ENCODE measurements at places on chromosomes 4 and X.

- H3K4me3 ChIP-seq, result no peak overlapping the region
- no peak overlapping the region for H3K27ac ChIP-seq
- no peaks in the 10 kb centered on the region for H3K36me3 ChIP-seq
Observed at GRCh38 chrX:1165535-1166196, 46.8 kb downstream of the CRLF2 start.

- H3K4me3 ChIP-seq, result no peak overlapping the region
- H3K4me1 ChIP-seq, result no peaks in the 10 kb centered on the region
- peaks cover 3% of the 10 kb centered on the region for H3K27me3 ChIP-seq
- no peaks in the 10 kb centered on the region for H3K36me3 ChIP-seq
- H3K27ac ChIP-seq, result no peak overlapping the region
Observed at GRCh38 chrX:73400136-73400748, 46.6 kb upstream of the CDX4 start.

GRCh38 chr4:173371292-173372192, 788 bp downstream of the SAP30 start:
- H3K4me3 ChIP-seq, result peak overlapping the region; percentile 96
- H3K4me1 ChIP-seq, result no peaks in the 10 kb centered on the region
- peak; percentile 80 for DNase-seq
- H3K36me3 ChIP-seq, result peaks cover 3% of the 10 kb centered on the region

DNA sequence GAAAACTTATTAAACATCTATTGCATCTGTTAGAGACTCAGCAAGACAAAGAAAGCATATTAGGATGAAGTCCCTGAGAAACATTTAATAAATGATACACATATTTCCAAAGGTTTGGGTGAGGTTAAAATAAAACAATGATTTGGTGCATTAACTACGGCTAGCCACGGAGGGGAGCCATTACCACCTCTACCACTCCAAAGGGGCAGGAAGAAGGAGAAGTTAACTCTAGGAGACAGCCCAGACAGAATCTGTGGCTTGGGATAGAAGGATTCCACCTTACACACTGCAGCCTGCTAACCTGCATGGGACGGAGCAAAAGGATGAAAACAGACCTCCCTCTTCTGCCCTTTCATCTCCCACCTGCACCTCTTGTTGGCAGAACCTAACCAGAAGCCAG, 189.1 kb upstream of the C1QTNF7 start:
- no peaks in the 10 kb centered on the region for H3K27me3 ChIP-seq
- H3K36me3 ChIP-seq, result no peaks in the 10 kb centered on the region
- peak; percentile 75 for DNase-seq
- no peak overlapping the region for H3K27ac ChIP-seq
- H3K4me1 ChIP-seq, result peaks cover 5% of the 10 kb centered on the region
- no peak overlapping the region for H3K4me3 ChIP-seq

- no peak overlapping the region for H3K27ac ChIP-seq
- no peak overlapping the region for H3K4me3 ChIP-seq
- no peak for DNase-seq
- peaks cover 4% of the 10 kb centered on the region for H3K4me1 ChIP-seq
- no peaks in the 10 kb centered on the region for H3K36me3 ChIP-seq
Observed at GRCh38 chrX:41312786-41313185, 21.2 kb upstream of the DDX3X start.

DNA sequence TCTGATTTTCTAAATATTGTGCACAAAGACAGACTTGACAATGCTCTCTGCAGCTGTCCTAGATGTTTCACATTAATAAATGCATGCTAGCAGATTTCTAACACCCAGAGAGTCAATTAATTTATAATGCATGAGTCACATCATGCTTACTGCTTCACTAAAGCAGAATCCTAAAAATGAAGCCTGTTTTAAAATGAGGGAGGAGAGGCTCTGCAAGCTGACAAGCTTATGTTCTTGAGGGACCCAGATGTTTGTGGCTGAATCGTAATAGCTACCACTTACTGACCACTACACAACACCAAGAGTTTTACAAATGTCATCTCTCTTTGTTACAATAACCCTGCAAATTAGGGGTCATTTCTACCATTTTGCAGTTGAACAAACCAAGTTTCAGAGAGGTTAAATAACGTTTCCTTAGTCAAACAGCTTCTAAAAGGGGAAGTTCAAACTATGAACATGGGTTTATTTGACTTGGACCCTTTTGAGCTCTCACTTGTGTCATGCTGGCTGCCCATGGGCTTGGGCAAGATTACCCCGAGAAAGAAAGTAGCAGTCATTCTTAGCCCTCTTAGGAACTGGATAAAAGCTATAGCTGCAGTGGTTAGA, 262.7 kb upstream of the ETNPPL start:
- no peak overlapping the region for H3K27ac ChIP-seq
- no peaks in the 10 kb centered on the region for H3K4me1 ChIP-seq
- peak; percentile 51 for DNase-seq
- no peaks in the 10 kb centered on the region for H3K36me3 ChIP-seq

GRCh38 chr4:145760961-145761929, 81.3 kb downstream of the C4orf51 start:
- DNase-seq, result no peak
- H3K27ac ChIP-seq, result no peak overlapping the region
- no peak overlapping the region for H3K4me3 ChIP-seq
- peaks cover 51% of the 10 kb centered on the region for H3K36me3 ChIP-seq
- H3K4me1 ChIP-seq, result no peaks in the 10 kb centered on the region

- H3K27ac ChIP-seq, result no peak overlapping the region
- no peaks in the 10 kb centered on the region for H3K36me3 ChIP-seq
- no peaks in the 10 kb centered on the region for H3K27me3 ChIP-seq
- no peak overlapping the region for H3K4me3 ChIP-seq
- no peak for DNase-seq
- no peaks in the 10 kb centered on the region for H3K4me1 ChIP-seq
Observed at GRCh38 chrX:16797358-16797757, 11.1 kb downstream of the TXLNG start.

DNA sequence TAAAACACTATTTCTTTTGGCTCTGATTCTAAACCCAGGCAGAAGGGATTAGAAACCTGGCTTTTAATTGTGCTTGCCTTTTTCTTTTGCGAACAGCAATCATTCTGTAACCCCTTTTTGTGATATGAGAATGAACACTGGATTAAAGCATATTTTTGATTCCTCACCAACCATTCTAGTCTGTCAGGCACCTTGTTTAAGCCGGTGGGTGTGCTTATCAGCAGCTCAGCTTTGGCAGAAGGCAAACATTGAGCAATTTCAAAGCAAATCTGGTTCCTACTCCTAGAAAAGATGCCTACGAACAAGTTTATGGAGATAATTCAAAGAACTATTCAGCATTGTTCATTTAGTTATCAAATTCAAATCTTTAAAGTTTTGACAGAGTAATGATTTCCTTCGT, 265.1 kb upstream of the FAM241A start:
- H3K27ac ChIP-seq, result no peak overlapping the region
- H3K36me3 ChIP-seq, result no peaks in the 10 kb centered on the region
- H3K4me3 ChIP-seq, result no peak overlapping the region
- H3K27me3 ChIP-seq, result no peaks in the 10 kb centered on the region
- no peaks in the 10 kb centered on the region for H3K4me1 ChIP-seq

- no peaks in the 10 kb centered on the region for H3K4me1 ChIP-seq
- H3K4me3 ChIP-seq, result peak overlapping the region; percentile 7
- DNase-seq, result no peak
Observed at GRCh38 chrX:28589046-28589445, 1.8 kb downstream of the IL1RAPL1 start.

DNA sequence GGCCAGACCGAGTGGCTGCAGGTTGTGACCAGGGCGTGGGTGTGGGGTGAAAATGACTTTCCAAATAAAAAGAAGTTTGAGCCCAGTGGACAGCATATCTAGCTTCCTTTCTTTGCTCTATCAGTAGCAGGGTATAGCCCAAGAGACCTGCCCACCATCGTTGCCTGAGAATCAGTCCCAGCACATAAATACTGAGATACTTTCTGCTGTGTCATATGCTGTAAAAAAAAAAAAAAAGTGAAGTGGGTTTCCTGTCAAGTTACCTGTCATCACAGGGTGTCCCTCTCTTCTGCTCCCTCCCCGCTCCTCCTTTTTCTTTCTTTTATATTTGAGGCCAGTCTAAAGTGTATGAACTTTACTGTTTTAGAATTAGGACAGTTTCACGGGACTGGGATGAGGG, 330.3 kb upstream of the BOD1L1 start:
- H3K27me3 ChIP-seq, result no peaks in the 10 kb centered on the region
- no peak overlapping the region for H3K4me3 ChIP-seq
- H3K4me1 ChIP-seq, result peaks cover 4% of the 10 kb centered on the region
- H3K27ac ChIP-seq, result no peak overlapping the region

DNA sequence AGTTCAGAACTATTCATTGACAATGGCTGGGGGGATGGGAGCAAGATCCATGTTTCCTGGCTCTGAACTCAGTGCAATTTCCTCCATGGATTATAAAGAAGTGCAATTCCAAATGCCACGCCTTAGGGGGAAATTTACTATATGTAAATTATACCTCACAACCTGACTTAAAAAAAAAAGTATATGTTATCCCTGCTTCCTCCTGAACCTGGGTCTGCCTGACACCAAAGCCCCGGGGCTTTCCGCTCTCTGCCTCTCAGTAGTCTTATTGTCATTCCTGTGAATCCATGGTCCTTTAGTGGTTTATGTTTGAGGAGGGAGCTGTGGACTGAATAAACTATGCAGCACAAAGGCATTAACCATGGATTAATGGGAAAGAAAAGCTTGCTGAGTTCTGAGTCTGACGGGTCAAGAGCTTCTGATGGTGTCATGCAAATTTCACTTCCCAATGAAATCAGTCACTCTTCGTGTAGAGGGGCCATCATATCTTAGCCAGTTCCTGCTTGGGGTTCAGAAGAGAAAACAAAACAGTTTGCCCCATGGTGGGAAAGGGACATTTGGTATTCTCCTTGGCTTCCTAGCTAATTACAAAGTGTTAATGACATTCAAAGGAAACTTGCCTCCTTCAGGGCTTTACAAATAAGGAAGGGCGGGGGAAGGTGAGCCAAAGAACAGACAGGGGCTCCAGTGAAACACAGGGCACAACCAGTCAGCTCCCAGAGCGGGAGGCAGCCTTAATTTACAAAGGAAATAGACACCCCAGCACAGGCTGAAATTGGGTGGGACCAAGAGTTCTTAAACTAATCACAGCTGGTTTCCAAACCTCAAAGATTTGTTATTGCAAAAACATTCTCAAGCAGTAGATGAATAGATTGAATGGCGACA, 14.3 kb downstream of the FAM9C start:
- H3K27me3 ChIP-seq, result peaks cover 12% of the 10 kb centered on the region
- DNase-seq, result peak; percentile 54
- peaks cover 4% of the 10 kb centered on the region for H3K4me1 ChIP-seq
- no peak overlapping the region for H3K4me3 ChIP-seq
- no peaks in the 10 kb centered on the region for H3K36me3 ChIP-seq

DNA sequence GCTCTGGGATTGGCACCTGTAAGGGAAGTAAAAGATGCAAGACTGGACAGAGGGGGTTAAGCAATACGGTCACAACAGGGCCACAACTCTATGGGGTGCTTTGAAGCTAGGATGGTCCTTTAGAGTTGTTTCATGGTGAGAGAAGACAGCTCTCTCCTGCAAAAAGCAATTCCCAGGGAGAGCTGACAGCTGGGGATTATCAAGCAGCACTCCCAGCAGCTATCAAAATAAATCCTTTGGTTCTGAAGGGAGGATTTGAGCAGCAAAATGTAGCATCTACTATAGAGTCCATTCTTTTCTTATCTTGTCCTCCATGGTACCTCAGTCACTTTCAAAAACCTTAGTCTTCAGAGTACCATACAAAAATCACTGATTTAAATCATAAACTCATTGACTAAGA, 35.1 kb upstream of the AP1AR start:
- no peaks in the 10 kb centered on the region for H3K4me1 ChIP-seq
- H3K27me3 ChIP-seq, result no peaks in the 10 kb centered on the region
- no peaks in the 10 kb centered on the region for H3K36me3 ChIP-seq
- H3K27ac ChIP-seq, result no peak overlapping the region
- no peak overlapping the region for H3K4me3 ChIP-seq

- DNase-seq, result no peak
- H3K27me3 ChIP-seq, result no peaks in the 10 kb centered on the region
- H3K4me1 ChIP-seq, result no peaks in the 10 kb centered on the region
Observed at GRCh38 chr4:81599742-81600380, 128.2 kb upstream of the RASGEF1B start.

DNA sequence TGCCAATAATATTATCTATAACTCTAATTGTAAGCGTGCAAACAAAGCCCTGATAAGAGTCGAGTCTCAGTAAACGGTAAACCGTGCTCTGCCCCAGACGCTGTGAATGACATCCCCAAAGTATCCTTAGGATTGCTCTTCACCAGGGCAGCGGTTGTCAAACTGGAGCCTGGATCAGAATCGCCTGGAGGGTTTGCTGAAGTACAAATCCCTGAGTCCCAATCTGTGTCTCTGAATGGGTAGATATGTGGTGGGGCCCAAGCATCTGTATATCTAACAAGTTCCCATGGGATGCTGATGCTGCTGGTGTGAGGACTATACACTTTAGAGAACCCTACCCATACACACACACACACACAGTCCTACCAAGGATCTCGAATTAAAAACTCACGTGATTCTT, 813 bp upstream of the APBB2 start:
- H3K4me3 ChIP-seq, result peak overlapping the region; percentile 59
- no peaks in the 10 kb centered on the region for H3K27me3 ChIP-seq
- H3K36me3 ChIP-seq, result no peaks in the 10 kb centered on the region
- H3K4me1 ChIP-seq, result peaks cover 2% of the 10 kb centered on the region

All from mesenchymal stem cell (in vitro differentiated cells and primary cell).